Naive thymus-derived CD8-positive, alpha-beta T cell (primary cell): ENCODE measurements at places on chromosomes 6 and 20.

DNA sequence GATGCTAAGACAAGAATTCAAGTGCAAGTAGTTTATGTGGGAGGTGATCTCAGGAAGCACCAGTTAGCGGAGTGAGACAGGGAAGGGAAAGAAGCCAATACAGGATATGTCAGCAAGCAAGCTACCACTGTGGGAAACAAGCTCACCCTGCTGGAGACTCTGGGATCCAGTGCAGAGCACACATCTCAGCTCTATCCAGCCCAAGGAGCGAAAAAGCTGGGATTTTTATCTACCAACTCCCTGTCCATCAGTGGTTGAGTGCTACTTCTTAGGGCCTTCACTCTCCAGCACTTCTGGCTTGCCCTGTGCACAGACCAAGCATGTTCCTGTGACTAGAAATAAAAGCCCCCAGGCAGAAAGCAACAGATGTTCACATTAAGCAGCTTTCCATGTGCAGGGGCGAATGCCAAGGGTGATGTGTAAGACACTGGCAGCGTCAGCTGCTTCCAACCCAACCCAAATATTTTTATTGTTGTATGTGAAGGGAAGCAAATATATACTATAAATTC, 10.8 kb upstream of the RNF24 start:
- no peaks in the 10 kb centered on the region for H3K27me3 ChIP-seq
- peaks cover 6% of the 10 kb centered on the region for H3K4me1 ChIP-seq
- H3K27ac ChIP-seq = no peak overlapping the region
- no peak overlapping the region for H3K4me3 ChIP-seq
- DNase-seq = no peak
- H3K36me3 ChIP-seq = no peaks in the 10 kb centered on the region

DNA sequence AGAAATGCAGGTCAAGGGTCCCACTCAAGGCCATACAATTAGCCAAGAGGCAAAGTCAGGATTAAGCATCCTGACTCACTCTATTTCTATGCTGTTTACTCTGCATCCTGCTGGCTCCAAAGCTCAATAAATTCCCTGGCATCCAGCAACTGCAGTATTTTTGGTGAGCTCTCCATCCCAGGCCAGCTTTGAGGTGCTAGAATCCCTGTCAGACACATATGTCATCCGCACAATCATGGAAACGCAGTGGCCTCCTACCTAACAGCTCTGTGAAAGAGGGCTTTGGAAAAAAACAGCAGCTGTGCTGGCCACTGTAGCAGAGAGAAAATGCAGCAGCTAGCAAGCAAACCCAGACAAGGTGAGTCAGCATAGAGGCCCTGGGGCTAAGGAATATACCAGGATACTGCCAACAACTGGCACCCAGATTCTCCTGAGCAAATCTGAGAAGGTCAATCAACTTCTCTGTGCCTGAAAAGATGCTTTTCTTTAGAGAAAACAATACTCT, 58.4 kb downstream of the ANKEF1 start:
- no peaks in the 10 kb centered on the region for H3K4me1 ChIP-seq
- H3K4me3 ChIP-seq = no peak overlapping the region
- DNase-seq = no peak
- H3K27me3 ChIP-seq = peaks cover 6% of the 10 kb centered on the region

- H3K4me3 ChIP-seq = peak overlapping the region; percentile 87
- peaks cover 2% of the 10 kb centered on the region for H3K4me1 ChIP-seq
- no peaks in the 10 kb centered on the region for H3K36me3 ChIP-seq
- H3K27ac ChIP-seq = no peak overlapping the region
- H3K27me3 ChIP-seq = peaks cover 12% of the 10 kb centered on the region
These were observed 920 bp upstream of the EPHA7 start for GRCh38 chr6:93420163-93420795.

DNA sequence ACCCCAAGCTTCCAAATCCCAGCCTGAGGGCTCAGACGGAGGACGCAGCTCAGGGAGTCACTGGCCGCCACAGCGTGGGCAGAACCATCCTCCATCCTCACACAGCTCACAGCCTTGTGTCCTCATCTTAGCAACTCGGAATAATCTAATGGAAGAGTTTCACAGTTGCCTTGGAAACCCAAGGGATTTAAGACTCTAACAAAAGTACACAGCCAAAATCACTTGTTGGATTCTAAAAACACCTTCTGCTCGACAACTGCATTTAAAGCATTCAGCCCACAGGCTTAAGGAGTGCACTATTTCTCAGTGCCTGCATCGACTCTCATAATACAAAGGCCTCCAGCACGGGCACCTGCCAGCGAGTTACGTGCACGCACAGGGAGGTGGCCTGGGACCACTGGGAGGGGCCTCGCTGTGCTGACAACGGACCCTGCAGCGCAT, 45.4 kb downstream of the ZBTB46 start:
- H3K27me3 ChIP-seq = no peaks in the 10 kb centered on the region
- DNase-seq = no peak
- no peak overlapping the region for H3K4me3 ChIP-seq
- peaks cover 8% of the 10 kb centered on the region for H3K4me1 ChIP-seq
- H3K27ac ChIP-seq = no peak overlapping the region
- H3K36me3 ChIP-seq = no peaks in the 10 kb centered on the region

GRCh38 chr6:153373869-153374268, 242.8 kb upstream of the RGS17 start:
- H3K4me3 ChIP-seq = no peak overlapping the region
- H3K27ac ChIP-seq = no peak overlapping the region
- no peaks in the 10 kb centered on the region for H3K36me3 ChIP-seq
- H3K4me1 ChIP-seq = no peaks in the 10 kb centered on the region

DNA sequence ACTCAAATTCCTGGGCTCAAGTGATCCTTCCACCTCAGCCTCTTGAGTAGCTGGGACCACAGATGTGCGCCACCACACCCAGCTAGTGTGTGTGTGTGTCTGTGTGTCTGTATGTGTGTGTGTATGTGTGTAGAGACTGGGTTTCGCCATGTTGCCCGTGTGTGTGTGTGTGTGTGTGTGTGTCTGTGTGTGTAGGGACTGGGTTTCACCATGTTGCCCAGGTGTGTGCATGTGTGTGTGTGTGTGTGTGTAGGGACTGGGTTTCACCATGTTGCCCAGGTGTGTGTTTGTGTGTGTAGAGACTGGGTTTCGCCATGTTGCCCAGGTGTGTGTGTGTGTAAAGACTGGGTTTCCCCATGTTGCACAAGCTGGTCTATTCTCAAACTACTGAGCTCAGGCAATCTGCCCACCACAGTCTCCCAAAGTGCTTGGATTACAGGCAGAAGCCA, 28.3 kb downstream of the CDK5RAP1 start:
- peaks cover 10% of the 10 kb centered on the region for H3K36me3 ChIP-seq
- H3K4me1 ChIP-seq = no peaks in the 10 kb centered on the region
- peak overlapping the region; percentile 9 for H3K27ac ChIP-seq
- H3K4me3 ChIP-seq = no peak overlapping the region

- no peaks in the 10 kb centered on the region for H3K36me3 ChIP-seq
- no peak overlapping the region for H3K27ac ChIP-seq
- no peak overlapping the region for H3K4me3 ChIP-seq
- H3K27me3 ChIP-seq = peaks cover 2% of the 10 kb centered on the region
- H3K4me1 ChIP-seq = no peaks in the 10 kb centered on the region
These were observed 116.7 kb upstream of the SLC24A3 start for GRCh38 chr20:19095762-19096161.

- H3K4me3 ChIP-seq = no peak overlapping the region
- H3K27ac ChIP-seq = no peak overlapping the region
- H3K36me3 ChIP-seq = peaks cover 2% of the 10 kb centered on the region
- H3K4me1 ChIP-seq = peaks cover 7% of the 10 kb centered on the region
These were observed 64.2 kb downstream of the GCNT2 start for GRCh38 chr6:10585209-10585845.

DNA sequence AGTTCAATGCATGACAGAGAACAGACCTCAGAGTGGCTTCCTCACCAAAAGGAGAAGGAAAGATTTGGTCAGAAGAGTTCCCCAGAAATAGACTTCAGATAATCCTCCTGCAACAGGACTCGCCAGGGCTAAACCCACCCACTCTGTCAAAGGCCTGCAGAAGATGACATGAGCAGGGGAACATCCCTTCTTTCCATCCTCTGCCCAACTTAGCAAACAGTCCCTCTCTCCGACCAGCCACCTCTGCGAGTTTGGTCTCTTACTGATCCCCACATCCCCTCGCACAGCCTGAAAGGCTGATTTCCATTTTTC, 7.5 kb downstream of the NFATC2 start:
- H3K36me3 ChIP-seq = peaks cover 21% of the 10 kb centered on the region
- DNase-seq = no peak
- H3K4me3 ChIP-seq = peak overlapping the region; percentile 33
- no peaks in the 10 kb centered on the region for H3K27me3 ChIP-seq
- peaks cover 90% of the 10 kb centered on the region for H3K4me1 ChIP-seq
- peak overlapping the region; percentile 90 for H3K27ac ChIP-seq

GRCh38 chr20:5024103-5024502, 22.8 kb upstream of the SLC23A2 start:
- no peak overlapping the region for H3K4me3 ChIP-seq
- no peaks in the 10 kb centered on the region for H3K4me1 ChIP-seq
- H3K27me3 ChIP-seq = no peaks in the 10 kb centered on the region
- H3K27ac ChIP-seq = no peak overlapping the region
- DNase-seq = no peak
- H3K36me3 ChIP-seq = no peaks in the 10 kb centered on the region

DNA sequence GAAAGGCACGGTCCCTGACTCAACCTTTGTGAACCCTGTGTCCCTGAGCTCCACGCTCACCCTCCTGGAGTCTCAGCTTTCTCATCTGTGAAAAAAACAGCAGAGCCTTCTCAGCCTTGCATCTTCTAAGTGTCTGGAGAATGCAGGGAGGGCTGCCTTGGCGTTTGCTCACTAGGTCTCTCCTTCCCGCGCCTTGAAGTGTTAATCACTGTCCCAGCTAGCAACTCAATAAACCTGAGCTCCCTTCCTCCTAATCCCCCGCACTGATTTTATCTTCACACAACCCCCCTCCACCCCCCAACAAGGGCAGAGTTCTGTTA, 34.9 kb upstream of the FOXC1 start:
- no peak for DNase-seq
- H3K27me3 ChIP-seq = no peaks in the 10 kb centered on the region
- peak overlapping the region; percentile 64 for H3K27ac ChIP-seq
- H3K36me3 ChIP-seq = peaks cover 24% of the 10 kb centered on the region
- H3K4me3 ChIP-seq = no peak overlapping the region

- no peak overlapping the region for H3K27ac ChIP-seq
- no peak for DNase-seq
- peaks cover 66% of the 10 kb centered on the region for H3K36me3 ChIP-seq
- no peak overlapping the region for H3K4me3 ChIP-seq
- H3K27me3 ChIP-seq = no peaks in the 10 kb centered on the region
- peaks cover 13% of the 10 kb centered on the region for H3K4me1 ChIP-seq
These were observed 174.1 kb downstream of the FARS2 start for GRCh38 chr6:5435449-5435848.

GRCh38 chr6:36360241-36361054, 23.8 kb upstream of the BNIP5 start:
- peak; percentile 46 for DNase-seq
- H3K4me3 ChIP-seq = no peak overlapping the region
- no peaks in the 10 kb centered on the region for H3K36me3 ChIP-seq
- H3K27me3 ChIP-seq = peaks cover 12% of the 10 kb centered on the region

- H3K4me3 ChIP-seq = peak within 1 kb of the TSS; percentile 97
- peak within 1 kb of the TSS; percentile 27 for H3K27ac ChIP-seq
- peaks cover 23% of the 10 kb centered on the region for H3K4me1 ChIP-seq
- peak; percentile 41 for DNase-seq
These were observed at the start of gene PKIB for GRCh38 chr6:122609881-122610689. Gene PKIB, plus strand, starts transcription at chr6:122610405. Its CDS starts 107,390 bp downstream, at chr6:122717795.

GRCh38 chr6:2157441-2158127, 87.8 kb downstream of the GMDS start:
- no peaks in the 10 kb centered on the region for H3K36me3 ChIP-seq
- no peak overlapping the region for H3K27ac ChIP-seq

DNA sequence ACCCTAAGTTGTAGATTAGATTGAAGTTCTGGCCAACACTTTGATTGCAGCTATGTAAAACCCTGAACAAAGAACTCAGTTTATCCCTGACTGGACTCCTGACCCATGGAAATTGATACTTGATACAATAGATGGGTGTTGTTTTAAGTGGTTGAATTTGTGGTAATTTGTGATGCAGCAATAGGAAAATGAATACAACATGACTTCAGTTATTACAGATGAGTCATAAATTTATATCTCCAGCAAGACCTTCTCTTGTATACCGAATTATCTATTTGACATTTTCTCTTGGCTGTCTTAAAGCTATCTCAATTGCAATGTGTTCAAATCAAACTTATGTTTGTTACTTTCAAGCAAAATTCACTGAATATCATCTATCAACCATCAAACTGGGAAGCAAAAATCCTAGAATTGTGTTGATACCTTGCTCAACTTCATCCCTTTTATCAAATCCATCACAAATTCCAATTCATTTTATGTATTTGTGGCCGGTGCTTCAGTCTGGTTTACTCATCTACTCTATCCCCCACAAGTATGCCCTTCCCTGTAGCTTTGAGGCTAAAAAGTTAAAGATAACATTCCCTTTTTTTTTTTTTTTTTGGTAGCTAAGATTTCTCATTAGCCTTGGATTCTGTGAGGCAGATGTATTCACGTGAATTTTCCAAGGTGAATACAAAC, 129.4 kb upstream of the CENPW start:
- H3K36me3 ChIP-seq = peaks cover under 1% of the 10 kb centered on the region
- no peaks in the 10 kb centered on the region for H3K4me1 ChIP-seq
- no peak overlapping the region for H3K27ac ChIP-seq
- no peak for DNase-seq
- H3K27me3 ChIP-seq = no peaks in the 10 kb centered on the region
- H3K4me3 ChIP-seq = no peak overlapping the region

- no peaks in the 10 kb centered on the region for H3K4me1 ChIP-seq
- DNase-seq = no peak
These were observed 101.6 kb downstream of the FOXF2 start for GRCh38 chr6:1491025-1491424.

DNA sequence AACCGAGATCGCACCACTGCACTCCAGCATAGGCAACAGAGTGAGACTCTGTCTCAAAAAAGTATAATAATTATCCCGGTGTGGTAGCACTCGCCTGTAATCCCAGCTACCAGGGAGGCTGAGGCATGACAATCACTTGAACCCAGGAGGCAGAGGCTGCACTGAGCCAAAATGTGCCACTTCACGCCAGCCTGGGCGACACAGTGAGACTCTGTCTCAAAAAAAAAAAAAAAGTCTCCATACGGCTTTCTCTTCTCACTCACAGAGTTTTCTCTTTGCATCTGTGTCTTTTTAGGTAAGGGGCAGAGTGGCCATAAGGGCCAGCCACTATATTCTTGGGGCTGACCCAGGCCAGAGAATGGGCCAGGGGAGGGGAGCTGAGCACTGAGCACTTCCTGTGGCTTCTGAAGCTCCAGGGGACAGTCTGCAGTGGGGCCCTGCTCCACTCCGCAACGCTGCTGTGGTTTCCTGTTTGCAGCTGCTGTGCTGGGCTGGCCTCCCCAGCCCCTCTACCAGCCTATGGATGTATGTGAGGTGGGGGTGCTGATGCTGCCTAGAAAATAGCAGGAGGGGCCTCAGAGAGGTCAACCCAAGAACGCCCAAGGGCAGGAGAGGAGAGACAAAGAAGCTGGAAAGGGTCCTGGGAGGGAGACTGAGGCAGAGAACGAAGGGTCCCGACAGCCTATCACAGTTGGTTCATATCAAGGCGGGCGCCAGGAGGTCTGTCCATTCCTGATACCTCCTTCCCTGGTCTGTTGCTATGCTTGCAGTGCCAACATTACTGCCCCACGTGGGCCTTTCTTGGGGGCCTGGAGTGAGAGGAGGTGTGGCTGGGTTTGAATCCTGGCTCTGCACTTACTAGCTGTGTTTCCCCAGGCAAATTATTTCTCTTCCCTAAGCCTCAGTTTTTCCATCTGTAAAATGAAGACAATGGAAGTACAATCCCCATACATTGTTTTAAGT, 16.0 kb downstream of the SLA2 start:
- H3K4me3 ChIP-seq = peak overlapping the region; percentile 85
- peaks cover 61% of the 10 kb centered on the region for H3K4me1 ChIP-seq
- peak; percentile 43 for DNase-seq
- H3K36me3 ChIP-seq = peaks cover 34% of the 10 kb centered on the region
- H3K27me3 ChIP-seq = no peaks in the 10 kb centered on the region
